ENCODE measurements at places on chromosomes 11 and 22.

DNA sequence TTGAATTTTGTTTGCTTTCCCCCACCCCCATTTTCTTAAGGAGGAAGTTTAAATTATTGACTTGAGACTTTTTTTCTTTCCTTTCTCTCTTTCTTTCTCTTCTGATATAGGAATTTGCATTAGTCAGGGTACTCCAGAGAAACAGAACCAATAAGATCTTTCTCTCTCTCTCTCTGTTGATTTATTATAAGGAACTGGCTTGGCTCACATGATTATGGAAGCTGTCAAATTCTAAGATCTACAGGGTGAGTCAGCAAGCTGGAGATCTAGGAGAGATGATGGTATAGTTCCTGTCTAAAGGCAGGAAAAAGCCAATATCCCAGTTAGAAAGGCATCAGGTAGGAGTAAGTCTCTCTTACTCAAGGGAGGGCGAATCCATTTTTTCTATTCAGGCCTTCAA is 64.0 kb downstream of the CCDC81 start:
- DNase-seq, result no peak

DNA sequence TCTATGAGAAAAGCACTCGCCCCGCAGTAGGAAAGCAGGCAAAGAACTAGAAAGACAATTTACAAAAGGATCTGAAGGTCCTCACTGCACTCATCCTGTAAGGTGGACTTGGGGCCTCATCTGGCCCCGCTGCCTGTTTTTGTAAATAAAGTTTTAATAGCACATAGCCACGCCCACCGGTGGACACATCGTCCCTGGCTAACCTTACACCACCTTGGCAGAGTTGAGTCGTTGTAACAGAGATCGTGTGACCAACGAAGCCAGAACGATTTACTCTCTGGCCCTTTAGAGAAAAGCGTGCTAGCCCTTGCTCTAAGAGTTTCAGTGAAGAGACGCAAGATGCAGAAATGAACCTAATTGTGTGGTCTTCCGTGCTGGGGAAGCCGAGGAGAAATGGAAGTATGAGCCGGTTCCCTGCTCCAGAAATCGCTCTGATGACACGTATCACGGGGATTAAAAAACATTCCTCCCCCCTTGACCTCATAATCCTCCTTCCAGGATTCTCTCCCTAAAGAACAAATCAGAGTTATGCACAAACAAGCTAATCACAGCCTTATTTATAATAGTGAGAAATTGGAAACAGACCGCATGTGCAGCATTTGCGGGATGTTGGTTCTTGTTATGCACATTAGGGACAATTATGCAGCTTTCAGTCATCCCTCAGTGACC is 80.1 kb downstream of the CDKN1C start:
- no peak for DNase-seq

GRCh38 chr11:132032555-132032954 is 662.1 kb downstream of the NTM start:
- no peak for DNase-seq

DNA sequence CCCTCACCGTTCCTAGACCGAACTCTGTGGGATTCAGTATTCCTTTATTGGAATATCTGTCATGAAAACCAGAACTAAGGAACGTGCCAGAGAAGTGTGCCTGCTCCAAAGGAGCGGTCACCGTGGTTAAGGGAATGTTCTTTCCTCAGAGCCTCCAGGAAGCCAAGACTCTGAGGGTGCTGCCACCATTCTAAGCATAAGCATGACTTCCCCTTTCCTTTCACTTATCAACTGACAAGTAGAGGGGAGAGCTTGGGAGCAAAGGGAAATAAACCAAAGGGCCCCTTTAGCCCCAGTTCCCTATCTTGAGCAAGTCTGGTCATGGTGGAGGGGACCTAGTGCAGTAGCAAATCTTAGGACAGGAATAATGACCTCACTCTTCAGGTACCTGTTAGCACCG is 26.8 kb downstream of the CTR9 start:
- no peak for DNase-seq

- no peak for DNase-seq
Measured at GRCh38 chr11:87942786-87943185, 232.5 kb downstream of the RAB38 start.

DNA sequence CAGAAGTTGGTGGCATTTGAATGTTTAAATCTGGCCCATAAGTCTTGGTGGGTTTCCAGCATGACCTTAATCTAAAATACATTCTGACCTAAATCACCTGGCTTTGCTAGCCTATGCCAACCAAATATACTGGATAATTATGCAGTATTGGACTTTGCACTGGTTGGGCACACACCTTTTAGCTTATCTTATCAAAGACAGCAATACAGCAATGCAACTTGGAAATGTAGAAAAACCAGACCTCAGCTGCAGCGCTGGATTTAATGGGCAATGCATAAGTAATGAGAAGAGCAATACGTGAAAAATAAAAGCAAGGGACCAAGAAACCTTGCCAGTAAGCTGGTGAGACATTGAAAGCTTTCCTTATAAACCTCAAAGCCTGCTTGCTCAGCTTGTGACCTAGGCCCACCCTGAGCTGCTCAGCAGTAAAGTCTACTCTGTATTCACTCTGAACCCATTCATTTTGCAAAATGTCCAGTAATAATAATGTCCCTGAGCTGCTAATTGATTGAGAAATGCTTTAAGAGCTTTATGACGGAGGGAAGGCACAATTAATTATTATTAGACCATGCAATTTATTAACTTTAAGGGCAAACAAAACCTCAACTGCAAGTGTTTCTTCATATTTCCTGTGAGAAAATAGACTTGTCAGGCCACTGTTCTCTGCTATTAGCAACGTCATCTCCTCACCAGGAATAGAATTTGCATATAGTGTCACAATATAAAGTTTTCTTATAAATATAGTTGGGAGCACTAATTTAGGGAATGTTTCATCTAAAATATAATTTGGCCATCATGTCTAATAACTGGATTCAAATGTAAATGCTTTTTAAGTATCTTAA is 49.4 kb upstream of the CEP295 start:
- no peak for DNase-seq

DNA sequence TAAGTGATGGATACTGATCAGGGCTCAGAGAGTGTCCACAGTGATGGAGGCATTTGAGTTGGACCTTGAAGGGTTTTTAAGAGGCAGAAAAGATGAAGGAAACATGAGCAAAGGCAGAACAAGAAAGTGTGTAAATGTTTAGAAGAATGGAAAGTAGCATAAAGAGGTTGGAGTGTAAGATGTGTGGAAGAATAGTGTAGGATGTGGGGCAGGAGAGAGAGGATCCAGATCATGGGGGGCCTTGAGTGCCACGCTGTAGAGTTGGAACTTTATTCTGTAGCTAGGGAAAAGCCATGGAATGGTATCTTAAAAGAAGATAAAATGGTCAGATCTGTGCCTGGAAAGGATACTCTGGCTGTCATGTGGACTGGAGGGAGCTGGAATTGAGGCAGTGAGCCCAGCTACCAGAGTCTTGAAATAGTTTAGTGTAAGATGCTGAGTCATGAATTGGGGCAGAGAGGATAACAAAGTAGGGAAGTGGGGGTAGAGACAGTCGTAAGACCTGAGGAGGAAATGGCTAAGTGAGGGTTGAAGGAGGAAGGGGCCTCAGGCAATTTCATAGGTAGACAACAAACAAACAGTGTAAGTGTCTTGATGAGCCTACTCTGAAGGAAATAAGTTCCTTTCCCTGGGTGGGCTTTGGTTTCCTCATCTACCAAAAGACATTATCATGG is 6.7 kb downstream of the KCNE3 start:
- no peak for DNase-seq

GRCh38 chr11:86595451-86595850 is 77.0 kb downstream of the ME3 start:
- no peak for DNase-seq

GRCh38 chr11:117916956-117917355 is 12.2 kb downstream of the TMPRSS13 start:
- no peak for DNase-seq

DNA sequence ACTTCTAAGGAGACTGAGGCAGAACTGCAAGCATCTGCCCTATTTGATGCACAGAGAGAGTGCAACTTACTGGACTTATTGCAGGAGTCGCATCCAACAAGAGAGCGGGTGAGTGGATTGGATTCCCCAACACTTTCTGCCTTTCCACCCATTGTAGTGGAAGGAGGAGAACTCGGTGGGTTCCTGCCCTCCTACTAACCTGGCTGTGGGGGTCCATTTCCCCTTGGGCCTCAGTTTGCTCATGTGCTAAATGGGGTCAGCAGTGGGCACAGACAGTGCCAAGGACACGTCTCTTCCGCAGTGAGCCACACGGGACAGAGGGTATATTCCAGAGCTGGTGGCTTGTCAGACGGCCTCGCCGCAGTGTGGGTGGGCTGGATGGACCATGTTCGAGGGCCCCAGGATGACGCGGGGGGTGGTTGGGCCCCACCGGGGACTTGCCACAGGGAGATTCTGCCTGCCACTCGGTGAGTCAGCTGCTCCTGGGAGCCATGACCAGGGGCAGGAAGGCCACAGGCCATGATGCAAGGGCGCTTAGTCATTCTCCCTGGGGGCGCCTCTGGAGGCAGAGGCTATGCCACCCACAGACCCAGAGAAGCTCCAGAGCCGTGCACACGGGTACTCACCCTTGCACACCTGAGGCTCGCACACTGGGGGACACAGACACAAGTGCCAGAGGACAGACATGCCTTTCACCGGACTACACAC is 8.2 kb downstream of the ALX4 start:
- DNase-seq, result no peak

Data from activated CD8-positive, alpha-beta memory T cell treated with anti-CD3 and anti-CD28 coated beads for 4 hours (primary cell).